SK-N-SH treated with all-trans-retinoic acid at 6 μM for 48 hours (cell line): ENCODE measurements at places on chromosomes 13 and 19.

DNA sequence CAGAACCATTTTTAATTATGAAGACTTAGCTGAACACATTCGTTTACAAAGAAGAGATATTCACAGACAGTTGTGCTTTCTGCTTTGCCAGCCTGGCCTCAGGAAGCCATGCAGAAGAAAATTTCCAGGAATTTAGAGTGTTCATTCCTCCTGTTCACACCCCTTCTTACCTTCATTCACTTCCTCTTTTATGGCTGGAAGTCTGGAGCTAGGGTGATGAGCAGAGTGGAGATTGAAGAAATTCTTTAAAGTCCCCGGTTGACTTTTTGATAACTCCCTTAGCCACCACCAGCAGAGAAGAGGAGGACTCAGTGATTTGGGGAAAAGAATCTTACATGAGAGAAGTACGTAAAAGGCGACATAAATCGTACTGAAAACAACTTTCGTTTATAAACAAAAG lies 263.6 kb upstream of the TSHZ3 start:
- ATAC-seq, result no peak

- ATAC-seq, result no peak
These were observed 7.1 kb upstream of the GPR18 start for GRCh38 chr13:99265162-99265800.

DNA sequence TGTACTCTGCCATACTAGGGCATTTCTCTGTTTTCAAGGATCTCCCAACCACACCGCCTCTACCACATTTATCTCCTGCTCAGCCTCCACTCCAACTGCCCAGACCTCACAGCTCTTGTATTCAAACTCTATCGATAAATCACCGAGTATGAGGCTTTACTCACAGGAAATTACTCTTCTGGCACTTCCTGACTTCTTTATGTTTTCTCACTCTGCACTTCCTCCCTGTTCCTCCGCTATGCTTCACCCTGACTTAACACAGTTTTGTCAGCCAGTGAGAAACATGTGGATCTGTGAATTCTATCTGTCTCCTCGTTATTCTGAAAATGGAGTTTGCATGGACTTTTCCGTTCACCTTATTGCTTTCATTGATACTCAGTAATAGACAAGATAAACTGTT lies 2.6 kb upstream of the CARD8 start:
- ATAC-seq, result no peak

- no peak for ATAC-seq
These were observed 11.9 kb downstream of the EPS8L1 start for GRCh38 chr19:55087542-55087901.

DNA sequence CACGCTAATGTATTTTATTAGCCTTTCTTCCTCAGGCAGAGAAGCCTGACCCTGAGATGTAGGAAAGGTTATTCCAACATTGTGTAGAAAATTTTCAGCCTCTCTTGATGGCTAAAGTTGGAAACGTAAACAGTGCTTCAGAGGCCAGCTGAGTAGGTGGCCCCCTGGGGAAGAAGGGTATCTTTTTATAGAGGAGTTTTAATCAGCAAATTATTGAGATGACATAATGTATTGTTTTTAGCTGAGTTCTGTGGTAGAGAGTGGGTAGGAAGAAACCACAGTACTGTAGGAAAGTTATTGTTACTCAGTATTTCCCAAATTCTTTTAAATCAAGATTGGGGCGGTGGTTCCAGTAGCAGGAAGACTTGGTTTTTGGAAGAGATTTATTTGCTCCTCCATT lies 268.8 kb downstream of the DLEU7 start:
- no peak for ATAC-seq

- no peak for ATAC-seq
These were observed 110.3 kb downstream of the NHLRC3 start for GRCh38 chr13:39148513-39148961.

DNA sequence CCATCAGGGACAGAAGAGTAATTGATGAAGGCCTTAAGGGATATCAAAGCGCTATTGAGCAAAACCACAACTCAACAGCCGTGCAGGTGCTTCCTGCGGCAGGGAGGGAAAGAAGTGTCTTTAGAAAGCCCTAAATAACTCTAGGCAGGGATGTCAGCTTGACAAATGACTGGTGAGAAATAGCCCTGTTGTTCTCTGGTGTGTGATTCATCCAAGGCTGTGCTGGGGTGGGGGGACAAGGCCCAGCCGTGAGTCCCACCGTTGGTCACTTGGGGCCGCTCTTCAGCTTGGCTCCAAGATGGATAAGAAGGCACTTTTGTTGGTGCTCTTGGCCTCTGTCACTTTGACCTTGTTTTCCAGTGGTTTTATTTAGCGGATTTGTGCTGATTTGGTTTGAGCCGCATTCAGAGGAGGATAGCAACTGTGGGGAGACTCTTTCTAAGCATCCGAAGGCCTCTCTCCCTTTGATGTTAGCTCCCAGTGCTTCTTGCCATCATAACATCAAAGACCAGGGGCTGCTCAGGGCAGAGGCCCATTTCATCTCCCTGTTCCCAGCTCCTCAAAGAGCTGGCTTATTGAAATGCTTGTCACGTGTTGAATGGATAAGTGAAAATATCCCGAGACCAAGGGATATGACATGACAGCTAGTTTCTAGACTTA lies 130.3 kb upstream of the SERP2 start:
- peak; percentile 98 for ATAC-seq

GRCh38 chr13:78228211-78228610 lies 309.6 kb upstream of the EDNRB start:
- ATAC-seq, result no peak

DNA sequence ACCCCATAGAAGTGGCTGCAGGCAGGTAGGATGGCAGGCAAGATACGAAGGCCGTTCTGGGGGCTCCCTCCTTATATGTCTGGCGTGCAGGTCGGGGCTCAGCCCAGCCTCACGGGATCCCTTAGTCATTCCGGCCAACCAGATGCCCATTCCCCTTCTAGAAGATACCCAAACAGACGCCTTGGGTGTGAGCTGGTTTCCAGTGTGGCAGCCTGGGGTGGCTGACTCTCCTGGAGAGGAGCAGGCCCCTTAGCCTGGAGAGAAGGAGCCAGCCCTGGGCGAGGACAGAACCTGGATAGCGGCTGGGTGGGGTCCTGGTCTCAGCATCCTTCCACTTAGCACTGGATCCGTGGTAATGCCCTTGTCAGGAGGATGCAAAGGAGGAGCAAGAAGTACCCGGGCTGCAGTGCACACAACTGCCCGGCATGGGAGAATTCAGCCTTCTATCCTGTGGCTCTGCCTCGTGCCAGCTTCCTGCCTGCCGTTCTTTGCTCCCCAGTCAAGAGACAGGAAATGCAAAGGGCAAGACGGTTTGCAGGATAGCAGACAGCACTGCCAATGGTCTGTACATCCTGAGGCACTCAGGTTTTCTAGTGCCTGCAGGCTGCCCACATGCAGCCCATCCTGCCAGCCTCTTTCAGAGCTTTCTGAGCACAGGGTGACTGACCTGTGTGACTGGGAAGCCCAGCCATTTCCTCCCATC lies 56.7 kb upstream of the WASF3 start:
- ATAC-seq, result no peak

- peak; percentile 12; the same call in 2 of the 3 replicates for ATAC-seq
These were observed 3.7 kb downstream of the KCNC3 start for GRCh38 chr19:50325310-50326100.

DNA sequence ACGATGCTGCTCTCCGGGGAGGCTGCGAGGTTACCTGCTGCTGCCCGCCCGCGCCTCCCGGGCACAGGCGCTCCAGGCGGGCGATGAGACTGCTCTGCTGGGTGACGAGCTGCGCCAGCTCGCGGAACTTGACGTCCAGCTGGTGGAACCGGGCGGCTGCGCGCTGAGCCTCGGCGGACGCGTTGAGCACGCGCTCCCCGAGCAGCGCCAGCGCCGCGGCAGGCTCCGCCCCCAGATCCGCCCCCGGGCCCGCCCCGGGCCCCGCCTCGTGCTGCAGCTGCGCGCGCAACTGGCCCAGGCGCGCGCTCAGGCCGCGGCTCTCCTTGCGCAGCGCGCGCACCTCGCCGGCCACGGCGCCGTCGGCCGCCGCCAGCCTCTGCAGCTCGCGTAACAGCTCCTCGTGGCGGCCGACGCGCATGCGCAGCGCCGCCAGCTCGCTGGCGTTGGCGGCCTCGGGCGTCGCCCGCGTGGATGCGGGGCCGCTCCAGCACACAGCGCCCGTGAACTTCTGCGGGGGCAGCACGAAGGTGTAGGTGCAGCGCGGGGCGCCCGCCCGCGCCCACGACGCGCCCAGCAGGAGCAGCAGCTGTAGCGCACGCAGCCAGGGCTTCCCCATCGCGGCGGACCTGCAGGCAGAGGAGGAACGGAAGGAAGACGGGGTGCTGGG lies 6.4 kb downstream of the ANGPTL6 start:
- ATAC-seq, result peak; percentile 84

- no peak for ATAC-seq
These were observed 61.0 kb downstream of the RASA3 start for GRCh38 chr13:114071410-114071809.

DNA sequence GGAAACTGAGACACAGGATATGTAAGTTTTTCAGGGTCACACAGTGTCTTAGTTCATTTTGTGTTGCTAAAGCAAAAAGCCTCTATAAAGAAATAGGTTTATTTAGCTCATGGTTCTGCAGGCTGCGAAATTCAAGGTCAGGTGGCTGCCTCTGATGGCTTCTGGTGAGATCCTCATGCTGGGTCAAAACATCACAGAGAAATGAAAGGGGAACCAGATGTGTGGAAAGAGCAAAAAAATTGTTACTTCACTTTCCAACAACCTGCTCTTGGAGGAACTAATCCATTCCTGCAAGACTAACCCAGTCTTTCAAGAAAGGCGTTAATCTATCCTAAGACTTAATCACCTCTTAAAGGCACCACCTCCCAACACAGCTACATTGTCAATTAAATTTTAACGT lies 64.2 kb upstream of the UBL3 start:
- no peak for ATAC-seq

DNA sequence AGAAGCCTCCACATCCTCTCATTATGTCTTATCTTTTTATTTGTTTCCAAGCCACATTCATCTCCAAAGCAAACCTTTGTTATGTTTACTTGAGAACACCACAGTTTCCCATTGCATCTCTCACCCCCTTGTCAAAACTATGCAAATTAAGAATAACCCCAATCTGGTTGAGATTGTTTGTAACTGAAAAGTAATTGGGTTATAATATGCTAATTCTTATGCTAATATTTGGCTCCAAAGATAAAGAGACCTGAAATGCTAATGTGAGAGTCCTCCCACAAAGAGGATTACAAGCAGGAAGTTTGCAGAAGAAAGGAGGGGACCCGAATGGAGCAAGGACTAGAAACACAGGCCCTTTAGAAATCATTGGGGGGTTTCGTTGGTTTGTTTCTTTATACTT lies 92.9 kb upstream of the UBL3 start:
- ATAC-seq, result no peak

- 0 out of 3 replicates have a peak, but pooled peaks have one; percentile 36 for ATAC-seq
These were observed 72.5 kb downstream of the ZNF708 start for GRCh38 chr19:21256722-21257121.

- ATAC-seq, result no peak
These were observed 3.7 kb downstream of the ITM2B start for GRCh38 chr13:48236528-48237353.

DNA sequence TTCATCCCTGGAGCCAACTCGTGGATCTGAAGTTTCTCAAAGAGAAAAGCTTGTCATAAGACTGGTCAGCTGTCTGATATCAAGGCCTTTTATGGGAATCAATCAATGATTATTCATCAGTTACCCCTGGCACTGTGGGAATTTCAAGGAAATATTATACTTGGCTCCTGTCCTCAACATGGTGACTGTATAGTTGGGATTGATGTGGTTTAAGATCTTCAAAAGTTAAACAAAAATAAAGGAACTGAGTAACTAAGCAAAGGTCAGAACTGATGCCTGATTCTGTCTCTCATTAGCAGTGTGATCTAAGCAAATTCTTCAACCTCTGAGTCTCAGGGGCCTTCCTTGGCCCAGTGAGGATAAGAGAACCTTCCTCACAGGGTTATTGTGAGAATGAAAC lies 22.2 kb upstream of the SERPINE3 start:
- ATAC-seq, result no peak
